ENCODE measurements at places on chromosomes 7 and 10.
A peak's percentile ranks its signal among the peaks of the same experiment; 100 is the strongest.

DNA sequence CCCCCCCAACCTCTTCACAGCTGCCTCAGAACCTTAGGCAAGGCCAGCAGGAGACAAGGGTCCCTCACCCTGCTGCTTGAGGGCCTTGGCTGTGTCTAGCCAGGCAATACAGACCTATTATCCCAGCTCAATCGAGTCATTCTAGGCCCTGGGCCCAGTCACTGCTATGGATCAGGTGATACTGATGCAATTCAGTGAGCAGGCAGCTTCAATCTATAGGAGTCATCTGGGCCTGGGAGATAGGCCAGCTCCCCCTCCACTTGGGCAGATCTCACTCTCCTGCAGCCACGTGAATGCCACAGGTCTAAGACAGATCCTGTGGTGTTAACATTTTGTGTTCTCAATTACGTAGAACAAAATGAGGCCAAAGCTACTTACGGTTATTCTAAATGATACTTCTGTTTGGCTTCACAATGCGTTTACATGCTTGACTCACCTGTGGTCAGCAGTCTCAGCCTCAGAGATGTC, 68.0 kb upstream of the LRRC4 start:
- no peak overlapping the region for H3K27ac ChIP-seq
- H3K27me3 ChIP-seq, result no peaks in the 10 kb centered on the region
- H3K36me3 ChIP-seq, result peaks cover 16% of the 10 kb centered on the region

GRCh38 chr10:1097436-1097835, 41.3 kb downstream of the WDR37 start:
- H3K36me3 ChIP-seq, result peaks cover 16% of the 10 kb centered on the region
- DNase-seq, result no peak
- H3K4me1 ChIP-seq, result peaks cover 24% of the 10 kb centered on the region
- no peak overlapping the region for H3K4me3 ChIP-seq

DNA sequence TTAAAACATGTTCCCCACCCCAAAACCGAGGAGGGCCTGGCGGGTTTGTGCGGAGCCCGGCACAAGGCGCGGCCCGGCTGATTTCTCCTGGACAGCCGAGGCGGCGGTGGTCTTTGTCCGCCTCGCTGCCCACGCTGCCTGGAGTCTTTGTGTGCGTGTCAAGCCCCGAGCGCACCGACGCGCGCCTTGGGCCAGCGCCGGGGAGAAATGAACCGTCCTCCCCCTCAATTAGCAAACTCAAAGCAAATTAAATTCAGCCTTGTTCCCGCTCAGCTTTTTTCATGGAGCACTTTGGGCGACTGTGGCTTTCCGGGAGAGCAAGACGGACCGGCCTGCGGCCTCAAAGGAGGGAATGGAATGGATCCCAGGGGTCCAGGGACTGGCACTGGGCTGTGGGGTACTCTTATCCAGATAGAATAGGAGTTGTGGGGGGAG, 4.1 kb downstream of the EMX2 start:
- H3K27ac ChIP-seq, result no peak overlapping the region
- DNase-seq, result no peak
- H3K27me3 ChIP-seq, result peaks cover 94% of the 10 kb centered on the region
- no peak overlapping the region for H3K4me3 ChIP-seq
- H3K36me3 ChIP-seq, result peaks cover 2% of the 10 kb centered on the region

DNA sequence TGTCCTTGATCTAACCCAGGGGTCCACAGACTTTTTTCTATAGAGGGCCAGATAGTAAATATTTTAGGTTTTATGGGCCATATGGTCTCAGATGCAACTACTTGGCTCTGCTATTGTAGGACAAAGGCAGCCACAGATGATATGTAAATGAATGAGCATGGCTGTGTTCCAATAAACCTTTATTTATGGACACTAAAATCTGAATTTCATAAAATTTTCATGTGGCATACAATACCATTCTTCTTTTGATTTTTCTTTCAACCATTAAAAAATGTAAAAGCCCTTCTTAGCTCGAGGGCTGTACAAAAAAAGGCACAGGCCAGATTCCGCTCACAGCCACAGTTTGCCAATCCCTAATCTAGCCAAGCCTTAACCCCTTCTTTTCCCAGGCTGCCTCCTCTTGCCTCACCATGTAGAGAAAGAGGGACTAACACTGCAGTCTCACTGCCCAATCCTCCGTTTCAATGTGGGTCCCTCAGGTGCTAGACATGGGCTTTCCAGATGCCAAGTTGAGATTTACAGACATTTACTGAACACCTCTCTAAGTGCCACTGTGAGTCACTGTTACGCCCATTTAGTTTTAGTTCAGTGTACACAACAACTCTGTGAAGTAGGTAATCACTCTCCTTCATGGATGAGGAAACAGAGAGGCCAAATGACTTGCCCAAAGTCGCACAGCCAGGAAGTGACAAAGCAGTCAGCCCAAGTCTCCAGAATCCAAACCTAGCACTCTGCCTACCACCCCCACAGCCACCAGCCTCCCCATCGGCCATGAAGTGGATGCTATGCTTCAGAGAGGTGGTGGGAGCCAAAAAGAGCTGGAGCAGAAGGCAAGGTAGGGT, 132.6 kb upstream of the PDLIM1 start:
- H3K4me3 ChIP-seq, result no peak overlapping the region
- no peaks in the 10 kb centered on the region for H3K27me3 ChIP-seq
- no peaks in the 10 kb centered on the region for H3K36me3 ChIP-seq
- H3K27ac ChIP-seq, result no peak overlapping the region

DNA sequence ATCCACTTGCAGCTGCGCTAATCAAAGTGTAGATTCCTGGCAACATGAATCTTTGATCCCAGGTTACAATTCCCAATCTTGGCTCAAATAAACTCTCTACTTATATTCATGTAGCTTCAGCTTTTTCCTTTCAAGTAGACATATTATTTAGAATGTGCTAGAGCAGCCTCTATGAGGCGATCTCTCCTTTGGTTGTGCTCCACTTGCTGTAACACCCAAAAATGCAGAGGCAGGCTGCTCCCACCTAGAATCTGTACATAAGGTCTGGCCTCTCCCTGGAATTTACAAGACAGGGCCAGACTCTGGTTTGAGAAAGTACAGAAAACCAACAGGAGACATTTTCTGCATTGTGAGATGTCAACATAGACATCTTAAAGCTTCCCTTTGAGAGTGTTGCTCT, 23.1 kb downstream of the ZNF107 start:
- H3K27ac ChIP-seq, result peak overlapping the region; percentile 84
- DNase-seq, result no peak
- peaks cover 20% of the 10 kb centered on the region for H3K4me1 ChIP-seq
- H3K4me3 ChIP-seq, result no peak overlapping the region
- peaks cover 58% of the 10 kb centered on the region for H3K36me3 ChIP-seq

- no peaks in the 10 kb centered on the region for H3K36me3 ChIP-seq
- peak overlapping the region; percentile 57 for H3K27ac ChIP-seq
- peaks cover 2% of the 10 kb centered on the region for H3K4me1 ChIP-seq
- H3K27me3 ChIP-seq, result no peaks in the 10 kb centered on the region
- H3K4me3 ChIP-seq, result no peak overlapping the region
Observed at GRCh38 chr10:95485056-95485844, 75.9 kb downstream of the SORBS1 start.

GRCh38 chr7:141679014-141679413, 23.0 kb downstream of the DENND11 start:
- H3K27me3 ChIP-seq, result no peaks in the 10 kb centered on the region
- peaks cover 26% of the 10 kb centered on the region for H3K36me3 ChIP-seq
- DNase-seq, result no peak
- H3K4me1 ChIP-seq, result peaks cover 3% of the 10 kb centered on the region
- H3K27ac ChIP-seq, result no peak overlapping the region
- H3K4me3 ChIP-seq, result no peak overlapping the region

- DNase-seq, result no peak
- H3K36me3 ChIP-seq, result no peaks in the 10 kb centered on the region
- no peaks in the 10 kb centered on the region for H3K4me1 ChIP-seq
- H3K4me3 ChIP-seq, result no peak overlapping the region
- H3K27ac ChIP-seq, result no peak overlapping the region
Observed at GRCh38 chr10:13473986-13474385, 54.8 kb downstream of the BEND7 start.

- H3K4me1 ChIP-seq, result no peaks in the 10 kb centered on the region
- no peak overlapping the region for H3K27ac ChIP-seq
- no peak for DNase-seq
Observed at GRCh38 chr7:575425-576366, 56.0 kb upstream of the PDGFA start.

DNA sequence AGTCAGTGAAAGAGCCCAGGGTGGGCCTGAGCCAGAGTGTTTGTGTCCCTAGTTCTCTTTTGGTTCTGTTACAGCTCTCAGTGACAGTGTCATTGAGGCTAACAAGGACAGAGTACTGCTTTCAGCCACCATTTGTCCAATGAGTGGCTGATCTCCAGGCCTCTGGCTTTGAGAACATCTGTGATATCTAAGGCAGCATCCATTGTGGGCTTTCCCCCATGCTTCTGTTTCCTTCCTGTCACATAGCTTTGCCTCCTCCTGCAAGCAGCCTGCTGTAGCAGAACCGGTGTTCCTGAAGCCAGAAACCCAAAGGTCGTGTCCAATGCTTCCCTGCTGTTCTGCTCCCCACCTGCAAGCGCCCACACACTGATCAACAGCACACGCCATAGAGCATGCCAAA, 68.4 kb downstream of the IKZF1 start:
- H3K4me1 ChIP-seq, result peaks cover 60% of the 10 kb centered on the region
- H3K36me3 ChIP-seq, result peaks cover 84% of the 10 kb centered on the region
- DNase-seq, result no peak
- no peaks in the 10 kb centered on the region for H3K27me3 ChIP-seq

GRCh38 chr7:75663302-75663907, 75.3 kb downstream of the HIP1 start:
- no peak overlapping the region for H3K4me3 ChIP-seq
- no peaks in the 10 kb centered on the region for H3K27me3 ChIP-seq
- peaks cover 6% of the 10 kb centered on the region for H3K4me1 ChIP-seq
- no peak for DNase-seq
- H3K27ac ChIP-seq, result peak overlapping the region; percentile 53
- H3K36me3 ChIP-seq, result no peaks in the 10 kb centered on the region

All from effector memory CD8-positive, alpha-beta T cell (primary cell).